ENCODE measurements at places on chromosomes 16 and 17.

DNA sequence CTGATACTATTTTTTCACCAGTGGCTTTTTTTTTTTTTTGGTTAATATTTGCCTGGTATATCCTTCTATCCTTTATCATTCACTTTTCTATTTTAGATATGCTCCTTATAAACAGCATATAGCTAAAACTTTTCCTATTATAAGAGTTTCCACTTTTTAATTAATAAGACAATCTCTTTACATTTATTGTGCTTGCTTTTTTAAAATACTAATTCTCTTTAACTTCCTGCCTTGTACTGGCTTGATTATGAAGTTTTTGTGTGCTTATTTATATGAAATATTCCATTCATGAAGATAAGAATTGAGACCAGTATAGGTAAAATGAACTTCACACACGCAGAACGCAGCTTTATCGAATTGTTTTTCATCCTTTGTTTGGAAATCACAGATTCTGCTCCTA is 9.0 kb upstream of the CDRT15 start:
- no peak for DNase-seq

- no peak for DNase-seq
Measured at GRCh38 chr16:58301052-58301451, 6.2 kb upstream of the PRSS54 start.

- no peak for DNase-seq
Measured at GRCh38 chr16:61007694-61008093, 1028.5 kb downstream of the CDH8 start.

DNA sequence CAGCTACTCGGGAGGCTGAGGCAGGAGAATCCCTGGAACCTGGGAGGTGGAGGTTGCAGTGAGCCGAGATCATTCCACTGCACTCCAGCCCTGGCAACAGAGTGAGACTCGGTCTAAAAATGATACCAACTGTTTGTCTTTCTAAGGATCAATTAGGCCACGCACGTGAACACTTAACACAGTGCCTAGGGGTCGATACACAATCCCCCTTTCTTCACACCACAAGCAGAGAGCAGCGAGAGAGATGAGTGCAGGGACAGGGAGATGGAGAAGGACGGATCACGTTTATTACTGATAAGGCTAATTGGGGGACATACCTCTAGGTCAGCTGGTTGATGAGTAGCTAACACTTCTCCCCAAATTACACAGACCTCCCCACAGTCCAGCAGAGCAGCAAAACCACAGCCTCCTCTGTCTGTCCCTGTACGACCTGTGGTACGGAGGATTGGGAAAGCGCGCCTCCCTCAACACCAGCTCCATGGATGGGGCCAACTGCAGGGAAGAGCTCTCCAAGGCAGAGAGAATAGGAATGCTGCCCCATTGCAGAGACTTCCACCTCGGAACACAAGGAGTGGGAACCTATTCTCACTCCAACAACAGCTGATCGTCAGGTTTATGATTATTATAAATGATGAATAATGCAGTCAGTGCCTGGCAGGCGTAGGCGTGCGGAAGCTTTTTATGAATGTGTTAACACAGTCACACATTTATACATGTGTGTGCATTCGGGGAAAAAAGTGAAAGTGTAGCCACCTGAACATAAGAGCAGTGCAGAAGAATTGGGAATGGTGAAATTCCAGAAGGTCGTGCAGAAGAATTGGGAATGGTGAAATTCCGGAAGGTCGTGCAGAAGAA is 155.1 kb downstream of the C16orf95 start:
- DNase-seq, result no peak

- no peak for DNase-seq
Measured at GRCh38 chr16:67924140-67924906, 7.3 kb downstream of the CTRL start.

DNA sequence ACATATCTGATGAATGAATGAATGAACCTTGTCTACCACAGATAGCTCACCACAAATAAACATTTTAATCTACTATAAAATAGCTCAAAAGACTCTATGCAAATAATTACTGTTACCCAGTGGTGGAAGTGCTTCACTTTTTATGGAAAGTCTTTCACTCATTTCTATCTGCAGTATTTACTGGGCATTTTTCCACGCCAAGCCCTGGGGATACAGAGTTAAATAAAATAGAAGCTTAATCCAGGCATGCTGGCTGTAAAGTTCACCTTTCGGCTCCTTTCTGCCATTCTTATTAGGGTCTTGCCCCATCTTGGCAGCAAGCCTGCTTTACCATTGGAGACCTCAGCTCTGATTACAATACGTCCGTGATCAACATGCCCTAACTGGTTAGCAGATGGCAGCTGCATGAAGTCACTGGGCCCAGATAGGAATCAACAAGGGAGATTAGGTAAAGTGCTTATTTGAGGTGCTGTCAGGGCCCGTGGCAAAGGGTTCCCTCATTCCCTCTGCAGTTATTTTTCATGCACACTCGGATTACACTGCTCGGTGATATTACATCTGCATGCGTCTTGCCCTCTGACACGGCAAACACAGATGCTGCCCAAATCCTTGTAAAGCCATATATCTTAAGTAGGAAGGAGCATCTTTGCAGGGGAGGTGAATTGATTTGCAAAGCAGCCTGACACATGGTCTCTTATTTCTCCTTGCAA is 648.9 kb downstream of the WWOX start:
- DNase-seq, result no peak
